Mucosa of gallbladder (tissue), 1 donor: ENCODE measurements at places on chromosomes 2 and 18.
A peak's percentile ranks its signal among the peaks of the same experiment; 100 is the strongest.

DNA sequence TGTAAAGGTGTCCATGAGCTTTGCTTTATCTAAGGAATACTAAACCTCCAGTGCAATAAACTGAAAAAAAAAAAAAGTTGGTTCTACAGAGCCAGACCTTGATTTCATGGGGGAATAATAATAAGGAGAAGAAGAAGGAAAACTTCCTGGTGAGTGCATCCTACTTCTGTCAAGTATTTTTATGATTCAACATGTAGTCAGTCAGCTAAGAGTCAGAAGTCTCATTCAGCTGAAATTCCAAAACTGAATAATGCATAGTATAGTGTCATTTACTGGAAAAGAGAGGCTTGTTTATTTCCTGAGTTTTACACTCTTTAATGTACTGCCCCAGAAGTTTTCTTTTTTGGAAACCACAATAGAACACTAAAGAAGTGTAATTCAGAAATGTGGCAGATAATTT, 77.8 kb upstream of the TACR1 start:
- DNase-seq = no peak

GRCh38 chr2:46796843-46797625, 118.6 kb downstream of the MCFD2 start:
- DNase-seq = no peak

GRCh38 chr2:193584522-193584938, 1389.8 kb upstream of the TMEFF2 start:
- peak; percentile 22 for DNase-seq

- DNase-seq = no peak
Observed at GRCh38 chr2:187500585-187501359, 52.7 kb upstream of the CALCRL start.

- DNase-seq = no peak
Observed at GRCh38 chr2:228548230-228548629, 366.7 kb upstream of the SPHKAP start.

- DNase-seq = no peak
Observed at GRCh38 chr2:177445200-177445599, 52.6 kb downstream of the AGPS start.

GRCh38 chr2:4792126-4792525, 900.1 kb upstream of the SOX11 start:
- DNase-seq = no peak

GRCh38 chr2:239750929-239751678, 274.0 kb downstream of the NDUFA10 start:
- DNase-seq = no peak

- DNase-seq = peak; percentile 51
Observed at GRCh38 chr2:64975232-64975821, 13.9 kb upstream of the SLC1A4 start.

GRCh38 chr2:36536776-36537175, 61.2 kb downstream of the FEZ2 start:
- no peak for DNase-seq

GRCh38 chr2:234977228-234977679, 25.4 kb downstream of the SH3BP4 start:
- DNase-seq = no peak

- peak; percentile 30 for DNase-seq
Observed at GRCh38 chr2:218733171-218734021, 22.8 kb downstream of the TTLL4 start.

- DNase-seq = no peak
Observed at GRCh38 chr2:209938906-209939305, 63.5 kb upstream of the RPE start.

- no peak for DNase-seq
Observed at GRCh38 chr2:219483451-219484342, 15.0 kb upstream of the GMPPA start.

GRCh38 chr2:68519236-68519635, 51.9 kb downstream of the APLF start:
- no peak for DNase-seq

DNA sequence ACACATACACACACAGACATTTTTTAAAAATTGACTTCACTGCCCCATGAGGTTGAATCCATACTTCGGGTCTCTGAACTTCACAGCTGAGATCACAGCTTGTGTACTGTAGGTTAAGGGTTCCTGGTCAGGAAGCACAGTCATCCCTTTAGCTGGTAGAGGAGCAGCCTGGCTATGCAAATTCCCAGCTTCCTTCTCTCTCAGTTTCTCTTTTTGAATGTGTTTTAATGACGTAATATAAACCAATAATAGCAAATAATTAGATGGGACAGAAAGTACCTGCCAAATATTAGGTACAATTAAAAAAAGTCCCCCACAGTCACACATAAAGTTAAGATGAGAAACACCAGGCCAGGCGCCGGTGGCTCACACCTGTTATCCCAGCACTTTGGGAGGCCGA, 178.7 kb downstream of the ZNF385B start:
- no peak for DNase-seq

DNA sequence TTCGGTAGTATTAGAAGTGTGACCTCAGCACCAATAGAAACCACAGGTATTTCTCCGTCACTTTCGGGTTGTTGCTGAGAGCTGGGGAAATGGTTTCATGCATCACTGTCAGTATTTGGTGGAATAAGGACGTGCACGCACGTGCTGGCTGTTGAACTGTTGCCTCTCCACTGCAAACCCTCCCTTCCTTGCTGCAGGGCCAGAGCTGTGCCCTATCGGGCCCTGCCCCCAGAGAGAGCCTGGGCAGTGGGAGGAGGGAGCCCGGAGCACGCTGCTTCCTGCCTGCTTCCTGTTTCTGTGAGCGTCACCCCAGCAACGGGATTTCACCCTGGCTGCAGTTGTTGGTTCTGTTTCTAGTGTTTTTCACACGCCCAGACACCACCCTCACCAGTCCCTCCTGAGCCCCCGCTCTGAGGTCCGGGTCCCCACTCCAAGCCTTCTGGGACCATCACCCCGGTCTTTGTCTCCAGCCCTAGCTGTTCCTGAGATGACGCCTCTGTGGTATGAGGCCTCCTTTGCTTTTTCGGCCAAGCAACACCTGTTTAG, 47.4 kb downstream of the LRRFIP1 start:
- peak; percentile 82 for DNase-seq

- DNase-seq = no peak
Observed at GRCh38 chr2:132837769-132838168, 167.8 kb upstream of the LYPD1 start.

DNA sequence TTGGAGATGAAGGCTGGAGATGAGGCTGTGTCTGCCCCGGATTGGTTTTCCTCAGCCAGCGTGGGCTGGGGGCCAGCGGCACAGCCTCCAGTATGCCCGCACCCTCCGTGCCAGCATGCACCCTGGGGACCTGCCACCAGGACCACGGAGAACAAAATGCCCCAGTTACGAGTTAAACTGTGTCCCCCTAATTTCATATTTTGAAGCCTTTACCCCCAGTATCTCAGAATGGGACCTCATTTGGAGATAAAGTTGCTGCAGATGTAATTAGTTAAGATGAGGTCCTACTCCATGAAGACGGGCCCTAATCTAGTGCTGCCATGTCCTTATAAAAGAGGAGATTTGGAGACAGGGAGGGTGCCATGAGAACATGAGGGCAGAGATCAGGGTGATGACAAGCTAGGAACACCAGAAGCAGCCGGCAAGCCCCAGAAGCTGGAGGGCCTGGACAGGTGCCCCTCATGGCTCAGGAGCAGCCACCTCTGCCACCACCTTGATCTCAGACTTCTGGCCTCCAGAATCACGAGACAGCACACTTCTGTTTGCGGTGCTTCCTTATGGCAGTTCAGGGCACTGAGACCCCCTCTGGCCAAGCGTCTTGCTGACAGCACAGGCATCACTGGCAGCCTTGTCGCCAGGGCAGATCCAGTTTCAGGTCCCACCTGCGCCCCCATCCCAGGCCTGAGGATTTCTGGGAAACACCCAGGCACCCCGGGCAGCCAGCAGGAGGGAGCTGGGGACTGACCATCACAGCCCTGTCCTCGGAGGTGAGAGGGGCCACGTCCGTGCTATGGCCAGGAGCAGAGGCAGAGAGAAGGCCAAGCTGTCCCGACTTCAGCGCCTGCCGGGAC, 29.4 kb downstream of the KIF1A start:
- no peak for DNase-seq

DNA sequence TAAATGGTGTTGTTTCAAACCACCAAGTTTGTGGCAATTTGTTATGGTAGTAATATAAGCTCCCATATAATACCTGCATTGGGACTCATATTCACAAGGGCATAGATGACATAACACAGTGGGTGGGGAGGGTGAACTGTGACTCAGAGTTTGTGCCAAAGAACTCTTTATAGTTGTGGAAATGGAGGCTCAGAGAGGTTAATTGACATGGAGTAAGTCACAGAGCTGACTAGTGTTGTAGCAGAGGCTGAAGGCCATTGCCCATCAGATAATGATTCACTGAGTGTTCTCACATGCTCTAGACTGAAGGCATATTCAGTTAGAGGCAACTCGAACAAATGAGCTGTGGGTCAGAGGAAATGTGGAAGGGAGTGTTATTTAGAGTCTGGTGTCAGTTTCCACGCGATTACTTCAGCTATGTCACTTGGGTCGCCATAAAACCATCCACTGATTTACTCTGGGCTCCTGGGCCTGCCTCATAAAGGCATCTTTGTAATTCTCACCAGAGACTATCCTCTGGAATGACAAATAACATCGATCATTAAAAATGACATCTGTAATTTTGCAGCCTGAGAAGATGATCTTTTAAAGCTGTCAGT, 264.7 kb downstream of the CCDC85A start:
- DNase-seq = no peak

DNA sequence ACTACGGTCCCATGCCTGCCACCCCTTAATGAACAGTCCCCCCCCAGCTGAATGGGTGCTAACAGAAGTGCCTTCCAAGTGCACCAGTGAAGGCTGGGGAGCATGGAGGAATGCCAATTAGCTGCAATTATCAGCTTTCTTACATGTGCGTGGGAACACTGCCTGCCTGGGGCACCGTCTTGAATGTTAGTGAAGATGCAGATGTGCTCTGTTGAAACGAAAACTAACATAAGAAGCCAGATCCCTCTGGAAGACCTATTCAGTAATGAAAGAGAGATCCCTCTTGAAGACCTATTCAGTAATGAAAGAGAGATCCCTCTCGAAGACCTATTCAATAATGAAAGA, 154.5 kb downstream of the CLIP4 start:
- DNase-seq = no peak

DNA sequence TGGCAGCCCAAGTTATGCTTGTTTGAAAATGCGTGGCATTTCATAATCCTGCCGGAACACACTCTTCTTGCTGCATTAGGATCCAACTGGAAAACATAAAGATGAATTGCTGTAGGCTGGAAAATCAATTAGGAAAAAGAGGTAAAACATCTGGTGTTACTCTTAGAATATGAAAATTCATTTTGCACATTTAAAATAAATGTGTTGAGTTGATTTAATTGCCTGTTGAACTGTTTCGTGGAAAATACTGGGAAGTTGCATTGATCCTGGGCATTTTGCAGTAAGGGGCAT, 4.1 kb downstream of the RHOB start:
- DNase-seq = no peak

GRCh38 chr2:74922592-74923227, 35.7 kb upstream of the POLE4 start:
- DNase-seq = no peak

DNA sequence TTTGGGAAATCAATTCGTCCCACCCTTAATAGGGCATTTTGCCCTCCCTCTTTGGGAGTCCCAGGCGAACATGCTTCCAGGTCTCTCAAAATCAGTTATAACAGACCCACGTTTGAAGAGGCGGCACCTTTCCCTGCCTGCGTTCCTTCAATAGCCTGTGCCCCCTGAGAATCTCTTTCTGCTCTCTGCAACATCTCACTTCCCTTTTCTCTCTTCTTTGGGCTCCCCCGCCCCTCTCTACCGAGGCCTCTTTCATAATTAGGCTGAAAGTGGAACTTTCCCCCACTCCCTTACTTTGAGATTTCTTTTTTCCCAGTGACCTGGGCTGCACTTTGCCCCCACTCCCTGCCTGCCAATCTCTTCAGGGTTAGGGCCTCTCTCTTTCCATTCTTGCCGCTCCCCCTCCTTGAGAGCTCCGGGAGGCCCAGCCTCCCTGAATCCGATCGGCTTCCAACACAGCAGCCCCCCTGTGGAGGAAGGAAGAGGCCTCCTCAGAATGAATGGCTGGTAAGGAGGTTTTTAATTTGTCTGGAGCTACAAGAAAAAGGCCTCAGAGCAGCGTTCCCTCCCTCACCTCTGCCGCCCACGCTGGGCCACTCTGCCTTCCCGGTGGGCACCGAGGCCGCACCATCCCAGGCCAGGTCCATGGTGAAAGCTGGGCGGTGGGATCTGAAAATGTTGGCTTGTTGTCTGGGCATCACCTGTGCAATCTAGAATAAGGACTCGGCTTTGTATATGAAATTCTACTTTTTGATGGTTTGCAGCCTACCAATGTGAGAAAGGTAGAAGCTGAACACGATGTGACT, 162.6 kb upstream of the SIX3 start:
- DNase-seq = no peak

DNA sequence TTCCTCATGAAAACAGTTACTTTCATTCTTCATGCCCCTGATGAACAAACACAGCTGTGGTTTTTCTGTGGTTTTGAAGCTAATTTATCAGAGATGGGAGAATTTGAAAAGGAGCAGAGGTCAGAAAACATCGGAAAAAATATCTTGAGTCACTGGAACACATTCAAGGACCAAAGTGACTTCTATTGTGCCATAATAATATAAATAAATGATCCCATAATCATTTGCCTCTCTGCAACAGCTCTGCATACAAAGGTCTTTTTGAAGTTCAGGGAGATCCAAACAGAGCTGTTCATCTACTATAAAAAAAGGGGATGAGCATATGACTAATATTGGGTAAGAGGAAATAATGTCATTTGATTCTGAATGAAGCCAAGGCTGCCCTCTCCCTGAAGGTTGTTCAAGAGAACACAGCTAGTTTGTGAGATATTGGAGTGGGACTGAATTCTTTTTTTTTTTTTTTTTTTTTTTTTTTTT, 201.3 kb upstream of the GALNT5 start:
- no peak for DNase-seq

DNA sequence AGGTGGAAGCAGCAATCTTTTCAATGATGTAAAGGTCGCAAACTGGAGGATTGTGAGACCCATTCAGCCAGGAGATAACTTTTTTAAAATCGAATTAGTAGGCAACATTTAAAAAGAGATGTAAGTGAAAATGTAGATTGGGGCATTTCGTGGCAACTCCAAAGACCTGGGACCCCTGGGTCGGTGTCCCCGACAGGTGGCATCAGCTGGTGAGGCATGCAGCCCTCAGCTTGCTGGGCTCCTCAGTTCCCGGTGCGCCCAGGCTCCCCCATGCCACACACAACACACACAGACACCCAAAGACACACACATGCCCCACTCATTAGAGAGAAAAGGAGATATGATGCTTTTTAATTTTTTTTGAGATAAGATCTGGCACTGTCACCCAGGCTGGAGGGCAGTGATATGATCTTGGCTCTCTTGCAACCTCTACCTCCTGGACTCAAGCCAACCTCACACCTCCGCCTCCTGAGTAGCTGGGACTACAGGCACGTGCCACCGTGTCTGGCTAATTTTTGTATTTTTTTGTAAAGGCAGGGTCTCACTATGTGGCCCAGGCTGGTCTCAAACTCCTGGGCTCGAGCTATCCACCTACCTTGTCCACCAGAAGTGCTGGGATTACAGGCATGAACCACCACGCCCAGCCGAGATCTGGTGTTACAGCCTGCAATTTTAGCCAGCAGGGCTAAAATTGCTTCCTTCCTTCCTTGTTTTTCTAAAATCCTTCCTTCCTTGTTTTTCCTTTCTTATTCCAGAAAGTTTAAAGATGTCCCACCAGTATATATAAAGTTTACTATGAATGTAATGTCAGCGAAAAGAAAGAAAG, 122.6 kb upstream of the EPAS1 start:
- DNase-seq = no peak

- DNase-seq = no peak
Observed at GRCh38 chr18:62389761-62390481, 64.8 kb downstream of the TNFRSF11A start.

- no peak for DNase-seq
Observed at GRCh38 chr2:97726261-97727064, 13.1 kb downstream of the ZAP70 start.

- DNase-seq = no peak
Observed at GRCh38 chr18:35770376-35771014, 189.0 kb downstream of the GALNT1 start.
